ENCODE measurements at places on chromosomes 5 and 9.

DNA sequence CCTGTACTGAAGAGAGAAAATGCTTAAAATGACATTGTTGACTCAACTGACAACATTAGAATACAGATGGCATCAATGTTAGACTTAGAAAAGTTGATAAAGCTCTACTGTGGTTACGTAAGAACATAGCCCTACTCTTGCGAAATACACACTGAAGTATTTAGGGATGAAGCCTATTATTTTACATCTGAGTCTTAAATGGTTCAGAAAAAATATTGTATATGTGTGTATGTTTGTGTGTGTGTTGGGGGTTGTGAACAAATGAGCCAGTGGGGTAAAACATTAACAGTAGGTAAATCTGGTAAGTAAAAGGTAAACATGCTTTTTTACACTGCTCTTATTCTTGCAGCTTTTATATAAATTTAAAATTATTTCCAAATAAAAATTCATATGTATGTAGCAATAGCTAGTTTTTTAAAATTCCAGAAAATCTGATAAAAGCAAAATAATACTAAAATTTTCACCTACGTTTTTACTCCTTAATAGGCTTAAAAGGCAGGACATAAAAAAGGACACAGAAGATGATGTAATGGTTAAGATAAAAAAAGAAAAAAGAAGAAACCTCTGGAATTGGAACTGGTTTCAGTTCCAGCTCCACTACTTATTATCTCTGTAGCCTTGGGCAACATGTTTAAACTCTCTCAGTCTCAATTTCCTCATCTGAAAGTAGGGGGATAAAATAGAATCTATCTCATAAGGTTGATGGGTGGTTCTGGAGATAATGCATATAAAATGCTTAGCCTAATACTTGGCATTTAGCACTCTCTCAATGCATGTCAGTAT lies 44.3 kb downstream of the GARNL3 start:
- DNase-seq = no peak

DNA sequence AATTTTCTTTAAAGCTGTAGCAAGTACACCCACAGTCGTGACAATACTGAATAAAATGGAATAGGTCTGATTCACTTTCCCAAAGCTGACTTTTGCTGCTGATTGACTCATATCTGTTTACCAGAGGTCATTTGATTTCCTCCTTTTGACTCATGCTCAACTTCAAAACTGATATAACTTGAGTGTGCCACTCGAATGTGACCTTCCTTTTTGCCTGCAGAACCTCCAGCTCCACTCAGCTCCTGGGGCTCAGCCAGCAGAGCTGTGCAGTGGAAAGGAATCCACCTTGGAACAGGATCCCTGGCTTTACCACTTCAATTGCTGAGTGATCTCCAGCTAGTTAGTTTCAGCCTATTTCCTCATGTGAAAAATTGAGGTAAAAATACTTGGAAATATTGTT lies 84.1 kb downstream of the FEM1C start:
- no peak for DNase-seq

DNA sequence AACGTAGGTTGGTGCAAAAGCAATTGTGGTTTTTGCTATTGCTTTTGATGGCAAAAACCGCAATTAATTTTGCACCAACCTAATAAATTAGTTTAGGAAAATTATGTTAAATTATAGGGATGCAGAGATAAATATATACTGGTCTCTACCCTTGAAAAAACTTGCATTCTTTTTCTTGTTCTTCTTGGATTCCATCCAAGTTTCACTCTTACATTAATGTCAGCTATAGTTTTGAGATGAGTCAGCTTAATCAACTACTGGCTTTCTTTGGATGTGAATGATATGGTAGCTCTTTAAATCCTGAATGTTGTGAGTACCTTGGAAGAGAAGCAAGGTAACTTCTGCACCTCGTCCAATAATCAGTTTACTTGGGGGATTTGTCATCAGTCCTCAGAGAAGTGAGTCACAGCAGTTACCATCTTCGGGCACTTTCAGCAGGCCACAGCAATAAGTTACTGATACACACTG lies 549.0 kb upstream of the ZNF608 start:
- no peak for DNase-seq

- DNase-seq = no peak
These were observed 257.8 kb downstream of the PLK2 start for GRCh38 chr5:58201922-58202648.

- peak; percentile 66 for DNase-seq
These were observed 12.8 kb upstream of the NDFIP1 start for GRCh38 chr5:142095651-142096330.

GRCh38 chr9:115739096-115739875 lies 414.3 kb upstream of the PAPPA start:
- no peak for DNase-seq

DNA sequence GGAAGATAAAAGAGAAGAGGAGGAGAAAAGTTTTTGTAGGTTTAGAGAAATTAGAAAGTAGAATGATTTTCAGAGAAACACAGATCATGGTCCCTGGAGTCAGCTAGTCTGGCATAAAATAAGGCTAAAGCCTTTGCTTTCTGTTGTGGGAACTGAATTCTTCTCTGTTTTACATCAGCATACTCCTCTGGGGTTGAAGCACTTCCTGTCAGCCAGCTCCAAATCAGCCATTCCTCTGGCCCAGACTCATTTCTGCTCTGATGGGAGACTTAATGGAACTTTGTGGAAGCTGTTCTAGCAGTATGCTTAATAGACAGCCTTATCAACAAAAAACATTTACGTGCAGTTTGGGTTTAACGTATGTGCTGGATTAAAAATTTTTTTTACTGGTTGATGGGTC lies 143.2 kb downstream of the HMHB1 start:
- DNase-seq = no peak

DNA sequence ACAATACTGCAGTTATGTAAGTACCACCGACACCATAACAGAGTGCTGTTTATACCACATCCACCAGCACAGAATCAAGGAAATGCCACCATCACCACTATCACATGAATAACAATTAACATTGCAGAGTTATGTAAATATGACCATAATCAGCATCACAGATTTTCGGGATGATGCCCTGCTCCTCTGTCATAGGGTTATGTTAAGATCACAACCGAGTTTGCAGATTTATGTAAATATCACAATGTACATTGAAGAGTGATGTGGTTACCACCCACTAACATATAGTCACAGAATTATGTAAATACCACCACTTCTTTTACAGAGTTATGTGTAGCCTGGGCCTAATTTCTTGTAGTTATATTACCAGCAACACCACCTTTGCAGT lies 61.8 kb downstream of the SHC3 start:
- DNase-seq = no peak

DNA sequence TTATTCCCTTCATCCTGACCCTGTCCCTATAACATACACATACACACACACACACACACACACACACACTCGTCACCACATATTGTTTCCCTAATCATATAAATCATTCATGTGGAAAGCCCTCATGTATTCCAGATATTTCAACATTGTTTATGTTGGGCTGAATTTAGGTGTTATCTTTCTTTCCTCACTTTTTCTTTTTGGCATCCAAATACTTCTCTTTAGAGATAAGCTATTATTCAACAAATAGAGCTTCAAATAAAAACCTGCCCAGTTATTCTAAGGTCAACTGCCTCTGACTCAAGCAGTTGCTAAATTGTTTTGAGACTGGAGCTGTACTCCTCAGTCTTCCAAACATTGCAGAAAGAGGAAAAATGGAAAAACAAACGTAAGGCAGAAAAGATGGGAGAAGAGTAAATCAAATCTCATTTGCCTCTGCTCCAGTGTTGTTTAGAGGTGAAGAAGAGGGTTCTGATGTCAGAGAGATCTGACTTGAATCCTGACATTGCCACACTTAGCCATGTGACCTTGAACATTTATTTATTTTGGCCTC lies 215.7 kb downstream of the GAS1 start:
- DNase-seq = no peak

- no peak for DNase-seq
These were observed 274.3 kb upstream of the ZNF462 start for GRCh38 chr9:106588626-106589025.
